Stimulated activated CD8-positive, alpha-beta memory T cell treated with anti-CD3 and anti-CD28 coated beads, Interleukin-7, amount 100 ng/mL, for 24 hours (primary cell): ENCODE measurements at places on chromosomes 2 and 18.

DNA sequence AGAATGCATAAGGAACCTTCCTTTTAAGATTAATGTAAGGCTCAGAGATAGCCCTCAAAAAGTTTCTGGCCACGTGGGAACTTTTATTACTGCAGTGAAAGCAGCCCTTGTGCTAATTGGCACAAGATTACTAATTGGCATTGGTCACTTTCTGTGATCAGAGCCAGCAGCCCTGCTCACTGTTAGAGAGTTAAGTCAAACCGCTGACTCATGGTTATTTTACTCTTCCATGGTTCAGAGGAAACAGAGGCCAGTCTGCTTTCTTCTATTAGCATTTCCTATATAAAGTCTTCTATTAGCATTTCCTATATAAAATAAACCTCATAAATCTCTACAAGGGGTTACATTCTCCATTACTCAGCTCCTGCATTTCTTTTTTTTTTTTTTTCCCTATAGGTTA, 1.5 kb upstream of the SLC35G4 start:
- no peak for DNase-seq

GRCh38 chr2:16204886-16205620, 264.7 kb downstream of the MYCN start:
- DNase-seq, result no peak

GRCh38 chr2:40199771-40200170, 252.1 kb downstream of the SLC8A1 start:
- DNase-seq, result no peak

GRCh38 chr2:123644053-123644452, 381.0 kb upstream of the CNTNAP5 start:
- DNase-seq, result no peak

DNA sequence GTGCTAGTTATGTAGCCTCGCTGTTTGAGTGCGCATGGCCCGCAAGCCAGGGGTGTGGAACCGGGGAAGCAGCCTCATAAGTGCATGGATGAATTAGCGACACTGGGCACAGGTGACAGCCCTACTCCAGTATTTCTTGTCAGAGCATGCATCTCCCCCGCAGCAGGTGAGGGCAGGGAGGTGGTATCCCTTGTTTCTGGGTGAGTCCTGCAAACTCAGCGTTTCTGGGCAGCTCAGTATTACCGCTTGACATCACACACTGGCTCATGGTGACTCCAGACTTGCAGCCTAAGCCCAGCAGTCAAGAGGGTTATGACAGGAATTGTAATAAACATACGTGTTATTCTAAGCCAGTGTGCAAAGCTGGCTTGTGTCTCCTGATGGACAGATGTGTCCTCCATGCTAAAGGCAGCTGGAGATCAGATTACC, 2.5 kb downstream of the CABLES1 start:
- DNase-seq, result no peak

- no peak for DNase-seq
Observed at GRCh38 chr2:135473567-135473966, 57.5 kb downstream of the ZRANB3 start.

DNA sequence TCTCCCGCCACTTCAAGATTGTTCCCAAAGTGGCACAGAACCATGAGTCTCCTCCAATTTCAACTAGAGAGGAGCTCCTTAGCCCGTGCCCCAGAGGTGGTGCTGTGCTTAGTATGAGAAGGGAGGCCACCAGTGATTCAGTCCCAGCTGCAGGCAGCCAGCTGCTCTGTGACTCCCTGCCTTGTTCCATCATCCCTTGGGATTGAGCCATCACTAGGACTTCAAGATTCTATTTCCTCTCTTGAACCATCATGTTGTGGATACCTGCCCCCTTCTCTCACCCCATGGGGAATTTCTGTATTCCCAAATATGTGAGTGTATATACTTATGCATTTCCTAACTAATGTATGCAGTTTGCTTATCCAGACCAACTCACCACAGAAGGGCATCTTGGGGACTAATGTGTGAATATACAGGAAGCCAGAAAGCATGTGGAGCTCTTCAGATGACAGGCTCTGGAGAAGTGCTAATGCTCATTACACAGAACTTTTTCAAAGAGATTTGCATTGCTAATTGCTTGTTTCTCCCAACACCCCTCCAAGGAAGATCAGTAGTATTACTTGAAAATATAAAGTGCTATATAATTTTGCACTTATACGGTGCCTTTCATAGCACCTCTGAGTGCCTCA, 111.0 kb upstream of the MAP3K20 start:
- DNase-seq, result no peak

GRCh38 chr2:106280722-106281446, 86.8 kb upstream of the UXS1 start:
- no peak for DNase-seq

DNA sequence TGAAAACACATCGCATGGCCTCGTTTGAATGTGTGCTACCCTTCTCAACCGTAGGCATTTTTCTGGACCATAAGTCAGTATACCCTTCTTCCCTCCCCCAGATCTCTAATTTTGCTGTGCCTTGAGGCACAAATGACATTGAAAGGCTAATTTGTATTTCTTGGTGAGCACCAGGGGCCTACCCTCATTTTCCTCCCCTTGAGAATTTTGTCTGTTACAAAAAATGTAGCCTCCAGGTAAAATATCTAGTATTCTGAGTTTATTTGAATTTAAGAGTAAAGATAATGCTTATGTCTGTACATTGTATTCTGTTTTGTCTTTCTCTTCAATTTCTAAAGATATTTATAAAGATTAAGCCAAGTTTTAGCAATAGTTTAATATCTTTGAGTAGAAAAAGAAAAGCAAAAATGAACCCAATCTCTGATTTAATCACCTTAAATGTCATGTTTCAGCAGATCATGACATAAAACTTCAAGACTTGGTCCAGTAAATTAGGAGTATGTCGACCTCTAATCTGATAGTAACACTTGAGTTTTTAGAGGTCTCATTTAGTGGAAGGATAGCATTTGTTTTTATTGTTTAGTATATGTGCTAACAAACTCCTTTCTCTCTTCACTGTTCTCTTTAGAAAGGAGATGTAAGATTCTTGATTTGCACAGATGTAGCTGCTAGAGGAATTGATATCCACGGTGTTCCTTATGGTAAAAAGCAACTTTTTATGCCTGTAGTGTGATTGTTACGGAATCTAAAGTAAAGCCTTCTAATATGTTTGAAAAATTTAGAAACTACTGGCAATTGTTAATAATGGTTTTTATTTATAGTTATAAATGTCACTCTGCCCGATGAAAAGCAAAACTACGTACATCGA, 36.4 kb downstream of the DDX1 start:
- no peak for DNase-seq

DNA sequence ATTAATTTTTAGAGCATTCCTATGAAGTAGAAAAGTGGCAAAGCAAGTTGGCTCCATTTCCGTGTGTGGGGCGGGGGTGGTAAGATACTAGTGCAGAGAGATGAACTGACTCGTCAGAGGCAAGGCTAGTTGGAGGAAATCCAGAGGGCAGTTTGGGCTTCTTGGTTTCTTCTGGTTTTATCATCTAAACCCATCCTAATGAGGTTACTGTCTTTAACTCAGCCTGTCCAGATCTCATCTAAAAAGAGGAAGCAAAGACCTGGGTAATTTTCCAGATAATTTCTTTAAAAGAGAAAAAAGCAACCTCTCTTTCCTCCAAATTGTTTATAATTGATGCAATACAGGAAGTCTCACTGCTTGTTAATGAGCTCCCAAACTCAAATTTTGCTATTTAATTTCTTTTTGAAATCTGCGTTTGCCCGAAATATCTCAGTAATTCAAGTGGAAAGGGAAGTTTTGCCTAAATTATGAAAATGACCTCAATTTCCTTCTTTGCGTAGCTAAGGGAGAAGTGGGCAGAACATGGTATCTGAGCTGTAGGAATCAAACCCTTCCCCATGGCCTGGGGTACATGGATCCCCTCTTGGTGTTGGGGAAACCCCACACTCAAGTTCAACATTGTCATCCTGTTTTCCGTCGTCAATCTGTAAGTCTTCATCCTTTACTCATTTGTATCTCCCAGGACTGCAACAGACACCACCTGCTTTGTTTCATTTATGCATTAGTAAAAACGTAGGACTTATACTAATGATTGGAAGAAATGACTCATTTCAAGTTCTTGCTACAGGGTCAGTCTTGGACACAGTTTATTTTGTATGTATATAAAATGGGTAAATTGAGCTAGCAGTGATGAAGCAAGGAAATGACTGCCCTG, 89.1 kb upstream of the KLF7 start:
- no peak for DNase-seq

GRCh38 chr2:9895669-9896590, 52.7 kb downstream of the TAF1B start:
- DNase-seq, result no peak

GRCh38 chr2:29053223-29053622, 21.1 kb downstream of the PCARE start:
- DNase-seq, result no peak

- DNase-seq, result no peak
Observed at GRCh38 chr2:205696927-205697441, 14.7 kb downstream of the NRP2 start.

DNA sequence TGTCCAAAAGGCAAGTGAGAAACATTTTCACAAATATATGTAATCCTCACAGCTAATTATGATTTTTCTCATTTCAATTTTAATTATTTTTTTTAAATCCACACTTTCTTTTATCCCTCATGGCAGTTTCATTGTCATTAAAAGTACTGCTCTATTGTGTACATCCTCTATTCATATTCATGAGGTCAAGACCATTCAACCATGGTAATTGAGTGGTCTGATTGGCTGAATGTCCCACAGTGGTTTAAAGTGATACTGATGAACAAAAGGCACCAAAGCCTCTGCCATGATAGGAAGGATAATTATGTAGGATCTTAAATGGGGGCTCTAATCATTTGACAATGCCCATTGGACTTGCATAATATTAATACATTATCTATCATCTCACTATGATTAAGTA, 108.4 kb upstream of the EPHA4 start:
- DNase-seq, result no peak

DNA sequence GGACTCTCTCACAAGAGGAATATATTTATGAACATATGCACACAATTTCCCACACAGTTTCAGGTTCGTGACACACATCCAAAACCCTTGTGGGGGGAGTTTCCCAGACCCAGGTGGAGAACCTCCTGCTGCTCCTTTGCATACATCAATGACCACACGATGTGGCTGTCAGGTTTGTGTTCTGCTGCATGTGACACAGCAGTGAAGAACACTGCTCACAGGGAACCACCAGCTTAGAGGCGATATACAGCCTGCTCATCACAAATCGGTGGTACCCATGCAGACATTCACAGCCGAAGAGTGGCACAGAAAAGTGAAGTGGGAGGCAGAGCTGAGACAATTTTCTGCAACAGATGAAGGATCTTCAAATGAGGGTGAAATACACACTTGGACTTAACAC, 175.6 kb upstream of the ZFP36L2 start:
- no peak for DNase-seq

GRCh38 chr2:236899950-236900640, 185.6 kb upstream of the COPS8 start:
- DNase-seq, result no peak

- no peak for DNase-seq
Observed at GRCh38 chr2:1231466-1232063, 181.7 kb upstream of the TPO start.

DNA sequence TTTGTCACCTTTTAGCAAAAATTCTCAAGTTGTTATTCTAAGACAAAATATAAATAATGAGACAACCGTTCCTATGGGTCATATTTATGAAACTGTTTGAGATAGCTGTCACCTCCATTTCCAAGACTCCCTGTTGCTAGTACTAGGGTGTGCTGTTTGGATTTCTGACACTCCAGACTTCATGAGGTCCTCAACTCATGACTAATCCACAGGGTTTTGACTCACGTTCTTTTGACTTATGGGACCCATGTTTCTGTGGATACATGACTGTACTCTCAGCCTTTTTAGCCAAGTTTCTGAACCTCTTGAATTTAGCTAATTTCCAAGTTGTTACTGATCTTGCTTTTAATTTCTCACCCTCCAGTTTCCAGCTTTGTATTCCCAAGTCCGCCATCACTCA, 178.7 kb upstream of the FAM98A start:
- no peak for DNase-seq

- DNase-seq, result no peak
Observed at GRCh38 chr2:75100011-75100800, 99.1 kb downstream of the TACR1 start.
